ENCODE measurements at places on chromosomes 12 and 14.

GRCh38 chr14:98167705-98168104 is 1104.3 kb downstream of the BCL11B start:
- no peak for DNase-seq

- no peak for DNase-seq
Observed at GRCh38 chr12:5453466-5453865, 21.6 kb downstream of the NTF3 start.

DNA sequence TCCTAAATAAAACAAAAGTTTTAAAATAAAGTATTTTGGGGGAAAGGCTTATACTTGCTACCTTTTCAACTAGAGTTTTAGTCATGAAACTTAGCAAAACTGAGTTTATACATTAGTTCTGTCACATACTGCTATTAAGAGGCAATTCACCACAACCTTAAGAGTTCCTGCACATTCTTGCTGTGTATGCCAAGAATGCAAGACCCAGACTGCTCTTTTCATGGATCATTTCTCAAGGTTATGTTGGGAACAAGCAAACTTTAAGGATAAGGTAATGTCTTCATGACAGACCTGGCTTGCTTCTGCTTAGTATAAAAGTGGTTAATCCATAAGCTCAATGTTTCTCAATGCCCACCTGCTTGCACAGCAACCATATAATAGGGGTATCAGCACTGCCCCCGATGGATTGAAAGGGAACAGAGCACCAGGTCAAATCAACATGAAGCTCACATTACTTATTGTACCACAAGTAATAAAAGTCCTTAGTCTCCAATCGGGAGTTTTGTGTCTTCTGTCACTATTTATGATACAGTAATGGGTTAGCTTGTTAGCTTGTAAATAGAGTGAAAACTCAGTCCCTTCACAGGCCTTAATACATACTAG is 67.6 kb downstream of the KIF21A start:
- no peak for DNase-seq

DNA sequence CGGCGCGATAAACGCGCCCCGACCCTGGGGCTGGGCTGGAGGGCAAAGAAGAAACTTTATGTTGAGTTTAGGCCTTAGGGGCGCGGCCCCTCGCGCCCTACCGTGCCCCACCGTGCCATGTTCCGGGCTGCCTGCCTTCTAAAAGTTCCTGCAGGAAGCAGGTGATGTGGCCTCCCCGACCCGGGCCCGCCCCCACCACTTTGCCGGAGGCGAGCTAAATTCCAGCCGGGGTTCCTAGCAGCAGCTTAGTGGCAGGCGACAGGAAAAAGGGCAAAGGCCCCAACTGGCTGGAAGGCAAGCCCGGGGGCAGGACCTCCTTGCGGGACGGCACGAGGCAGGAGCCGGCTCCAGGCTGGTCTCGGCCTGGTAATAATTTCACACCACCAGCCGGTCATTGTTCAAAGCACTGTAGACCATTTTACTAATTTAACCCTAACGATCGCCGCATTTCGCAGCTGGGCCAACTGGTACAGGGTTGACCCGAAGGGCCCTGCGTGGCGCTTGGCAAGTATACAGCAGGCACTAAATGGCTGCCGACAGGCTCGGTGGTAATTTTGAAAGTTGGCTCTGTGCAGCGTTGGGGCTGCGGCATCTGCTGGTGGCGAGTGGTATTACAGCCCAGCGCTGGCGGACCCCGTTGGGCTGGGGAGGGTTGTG is 895 bp upstream of the CCDC88C start:
- DNase-seq: peak; percentile 74

GRCh38 chr14:92014040-92014439 is 25.8 kb downstream of the TRIP11 start:
- DNase-seq: no peak

DNA sequence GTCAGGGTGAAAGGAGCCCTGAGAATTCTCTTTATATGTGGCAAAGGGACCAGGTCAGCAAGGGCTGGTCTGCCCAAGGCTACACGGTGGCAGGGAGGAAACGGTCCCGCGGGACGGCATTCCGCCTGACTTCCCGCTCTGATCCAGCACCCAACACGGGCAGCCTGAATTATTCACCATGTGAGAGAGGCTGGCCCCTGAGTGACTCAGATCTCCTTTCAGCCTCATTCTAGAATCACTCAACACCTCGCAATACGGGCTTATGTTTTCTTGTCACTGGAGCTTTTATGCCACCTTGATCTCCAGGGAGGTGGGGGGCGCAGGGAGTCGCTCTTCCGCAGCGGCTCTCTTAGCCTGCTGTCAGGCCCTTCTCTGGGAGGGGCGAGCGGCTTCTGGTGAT is 8.5 kb downstream of the LRTM2 start:
- DNase-seq: no peak

Measured in T-helper 2 cell (primary cell).